A549 treated with DMSO at 1 μM for 4 hours (cell line): ENCODE measurements at places on chromosomes 2 and 18. TPM values are rescaled to one million over a fixed set of nuclear protein-coding genes. Genes with fewer than 3 reads are reported as not detected.

HK2 gene
- total RNA-seq = 1.2 to 2.3 TPM (median 1.3 TPM) in 5 replicates

SLC35F6 gene
- total RNA-seq = 36.0 to 44.3 TPM (median 42.5 TPM) in 5 replicates

TEX44 gene
- total RNA-seq = not detected in 5 replicates

PSTPIP2 gene
- 0.24 to 0.39 TPM (median 0.28 TPM) in 5 replicates for total RNA-seq

CRACDL gene
- total RNA-seq = 0.36 to 0.93 TPM (median 0.57 TPM) in 5 replicates

IL1F10 gene
- total RNA-seq = not detected in 5 replicates

PIEZO2 gene
- 0.73 to 1.0 TPM (median 0.74 TPM) in 5 replicates for total RNA-seq

NEU2 gene
- not detected in 5 replicates for total RNA-seq

CRYGD gene
- not detected in 5 replicates for total RNA-seq

NAT8 gene
- total RNA-seq = not detected in 5 replicates
